ENCODE measurements at places on chromosomes 3 and 15.

- DNase-seq, result no peak
Observed at GRCh38 chr15:101660005-101660404, 7.8 kb upstream of the TM2D3 start.

GRCh38 chr15:62988701-62989100 is 53.8 kb upstream of the TPM1 start:
- DNase-seq, result no peak

GRCh38 chr15:28991236-28992171 is 105.7 kb downstream of the APBA2 start:
- DNase-seq, result no peak

- no peak for DNase-seq
Observed at GRCh38 chr15:79082363-79083070, 8.1 kb downstream of the RASGRF1 start.

DNA sequence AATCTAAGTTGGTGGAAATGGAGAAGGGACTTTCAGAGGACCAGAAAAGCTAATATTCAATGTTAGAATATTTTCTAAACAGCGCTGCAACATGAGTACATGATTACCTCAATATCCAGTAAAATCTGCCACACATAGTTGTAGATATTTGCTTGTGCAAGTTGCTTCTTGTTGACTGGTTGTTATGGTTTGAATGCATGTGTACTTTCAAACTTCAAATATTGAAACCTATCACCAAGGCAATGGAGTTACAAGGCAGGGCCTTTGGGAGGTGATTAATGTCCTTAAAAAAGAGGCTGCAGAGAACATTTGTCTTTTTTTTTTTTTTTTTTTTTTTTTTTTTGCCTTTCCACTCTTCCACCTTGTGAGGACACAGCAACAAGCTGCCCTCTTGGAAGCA is 49.9 kb downstream of the TMCO5A start:
- no peak for DNase-seq

DNA sequence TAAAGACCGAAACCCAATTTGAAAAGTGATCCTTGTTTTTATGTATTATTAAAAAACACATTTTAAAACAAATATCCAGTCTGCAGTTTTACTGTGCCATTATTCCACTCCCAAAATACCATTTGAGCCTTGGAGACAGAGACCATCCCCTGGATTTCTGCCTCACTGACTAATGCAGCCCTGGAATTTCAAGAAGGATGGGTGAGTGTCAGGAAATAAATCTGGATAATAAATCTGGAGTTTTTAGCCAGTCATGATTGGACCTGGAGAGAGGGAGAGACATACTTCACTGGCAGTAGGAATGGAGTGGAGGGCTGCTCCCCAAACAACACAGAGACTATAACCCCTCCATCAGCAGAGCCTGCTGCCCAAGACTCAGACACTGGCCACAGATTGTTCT is 123.3 kb downstream of the MYLK start:
- DNase-seq, result no peak

DNA sequence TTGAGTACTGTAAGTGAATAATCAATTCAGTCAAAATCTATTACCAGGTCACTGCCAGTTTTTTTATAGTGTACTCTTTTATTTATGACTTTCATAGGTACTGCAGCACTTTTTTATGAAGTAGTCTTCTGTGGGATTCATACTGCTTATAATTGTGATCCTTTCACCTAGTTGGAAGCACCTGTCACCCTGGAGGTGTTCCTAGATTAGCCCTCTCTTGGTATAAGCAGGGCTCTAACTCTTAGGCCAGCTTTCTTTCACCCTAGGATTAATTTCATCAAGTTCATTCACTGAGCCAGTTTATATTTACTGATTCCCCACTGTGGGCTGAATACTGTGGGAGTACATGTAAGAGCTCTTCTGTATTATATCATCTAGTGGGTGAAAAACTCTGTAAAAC is 65.9 kb upstream of the MLF1 start:
- DNase-seq, result no peak

DNA sequence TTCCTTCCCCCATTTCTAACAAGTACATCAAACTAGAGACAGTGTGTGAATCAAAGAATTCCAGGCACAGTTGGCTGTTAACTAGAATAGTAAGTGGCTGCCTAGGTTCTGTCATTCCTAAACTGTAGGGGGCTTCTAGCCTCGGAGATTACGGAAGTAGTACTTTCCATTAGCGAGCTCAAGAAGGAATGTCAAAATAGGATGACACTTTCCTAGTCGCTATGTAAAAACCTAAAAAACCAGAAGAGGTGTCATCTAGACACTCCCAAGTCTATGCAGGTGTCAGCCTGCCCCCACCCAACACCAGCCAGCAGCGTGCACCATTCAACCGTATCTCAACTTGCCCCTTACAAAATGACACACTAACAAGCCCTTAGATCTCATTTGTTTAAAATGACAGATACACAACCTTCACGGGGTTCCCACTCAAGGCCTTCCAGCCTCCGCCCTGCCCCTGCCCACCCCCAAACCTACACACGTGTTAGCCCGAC is 874 bp downstream of the INO80 start:
- DNase-seq, result peak; percentile 19

DNA sequence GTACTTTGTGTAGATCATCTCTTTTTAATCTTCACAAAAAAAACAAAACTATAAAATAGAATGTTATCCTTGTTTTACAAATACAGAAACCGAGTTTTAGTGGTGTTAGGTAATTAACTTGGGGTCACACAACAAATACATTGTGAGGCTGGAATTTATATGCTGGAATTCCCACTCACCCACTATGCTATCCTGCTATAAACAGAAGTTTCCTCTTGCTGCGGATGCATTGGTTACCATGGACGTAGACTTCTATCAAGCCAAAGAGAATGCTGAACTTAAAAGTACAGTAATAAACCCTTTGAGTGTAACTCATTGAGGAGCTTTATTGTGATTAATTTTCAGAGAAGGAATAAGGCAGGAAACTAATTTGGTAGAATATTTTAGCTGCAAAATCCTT is 9.2 kb downstream of the SNAP23 start:
- no peak for DNase-seq

DNA sequence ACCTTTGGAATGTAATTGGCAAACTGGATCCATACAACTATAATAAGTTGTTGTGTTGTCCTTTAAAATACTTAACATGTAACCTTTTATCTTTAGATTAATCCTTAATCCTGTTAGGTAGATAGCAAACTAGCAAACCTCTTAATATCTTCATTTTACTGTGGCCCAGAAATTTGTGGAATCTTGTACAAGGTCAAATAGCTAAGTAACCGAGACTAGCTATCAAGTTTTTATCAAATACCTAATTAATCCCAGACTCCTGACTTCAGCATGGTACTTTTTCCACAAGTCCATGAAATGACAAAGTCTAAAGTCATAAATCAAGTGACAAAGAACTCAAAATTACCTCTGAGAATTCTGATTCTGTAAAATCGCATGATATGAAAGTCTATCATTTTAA is 4.4 kb downstream of the GATM start:
- DNase-seq, result no peak

- no peak for DNase-seq
Observed at GRCh38 chr3:95508124-95508523, 1306.3 kb upstream of the EPHA6 start.

DNA sequence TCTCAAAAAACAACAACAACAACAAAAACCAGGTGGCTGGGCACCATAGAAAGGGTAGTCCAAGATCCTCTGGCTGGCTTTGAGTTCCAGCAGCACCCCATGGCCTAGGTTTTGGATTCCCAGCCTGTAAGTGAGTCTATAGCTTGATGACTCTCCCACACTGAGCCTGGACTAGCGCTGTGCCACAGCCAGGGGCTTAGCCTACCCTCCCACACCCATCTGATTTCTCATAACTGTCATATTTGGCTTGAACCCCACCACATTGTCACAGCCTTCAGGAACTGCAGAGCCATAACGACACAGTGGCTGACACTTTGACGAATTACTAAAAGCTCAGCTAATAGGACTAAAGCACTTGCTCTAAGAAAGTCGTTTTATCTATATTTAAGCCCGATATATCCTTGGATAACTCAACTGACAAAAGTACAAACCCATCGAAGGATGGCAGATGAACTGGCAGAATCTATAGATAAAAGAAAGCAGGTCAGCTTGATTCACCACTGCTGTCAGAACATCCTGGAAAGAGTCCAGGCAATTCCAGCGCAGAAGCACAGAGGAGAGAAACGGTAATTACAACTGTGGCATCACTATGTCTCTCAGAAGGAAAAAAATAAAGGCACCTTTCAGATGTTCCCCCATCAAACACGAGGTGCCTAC is 62.1 kb downstream of the HOMER2 start:
- DNase-seq, result no peak

GRCh38 chr3:53153980-53154379 is 7.0 kb upstream of the PRKCD start:
- no peak for DNase-seq

GRCh38 chr3:72951259-72951722 is 45.3 kb upstream of the PPP4R2 start:
- no peak for DNase-seq

DNA sequence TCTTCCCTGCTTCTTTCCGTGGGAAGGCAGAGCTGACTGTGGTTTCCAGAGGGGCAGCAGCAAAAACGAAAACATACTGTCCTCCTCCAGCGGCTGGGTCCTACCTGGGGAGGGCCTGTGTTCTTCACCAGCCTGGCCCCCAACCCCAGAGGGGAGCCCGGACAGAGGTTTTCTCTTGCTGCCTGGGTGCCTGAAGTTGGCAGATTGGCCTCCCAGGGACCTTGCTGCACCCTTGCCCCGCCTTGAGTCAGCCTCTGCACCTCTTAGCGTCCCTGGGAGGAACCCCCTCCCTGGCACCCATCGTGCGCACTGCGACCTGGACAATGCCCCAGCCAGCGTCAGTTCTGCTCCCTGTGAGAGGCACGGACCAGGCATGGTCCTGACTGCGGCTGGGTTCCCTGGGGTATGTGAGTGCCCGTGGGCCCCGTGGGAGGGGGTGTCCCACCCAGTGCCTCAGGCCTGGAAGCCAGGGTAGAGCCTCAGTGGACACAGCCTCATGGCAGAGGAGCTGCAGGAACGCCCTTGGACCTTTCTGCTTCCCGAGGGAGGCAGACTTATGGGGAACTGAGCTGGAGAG is 56.8 kb upstream of the PRR23E start:
- no peak for DNase-seq

DNA sequence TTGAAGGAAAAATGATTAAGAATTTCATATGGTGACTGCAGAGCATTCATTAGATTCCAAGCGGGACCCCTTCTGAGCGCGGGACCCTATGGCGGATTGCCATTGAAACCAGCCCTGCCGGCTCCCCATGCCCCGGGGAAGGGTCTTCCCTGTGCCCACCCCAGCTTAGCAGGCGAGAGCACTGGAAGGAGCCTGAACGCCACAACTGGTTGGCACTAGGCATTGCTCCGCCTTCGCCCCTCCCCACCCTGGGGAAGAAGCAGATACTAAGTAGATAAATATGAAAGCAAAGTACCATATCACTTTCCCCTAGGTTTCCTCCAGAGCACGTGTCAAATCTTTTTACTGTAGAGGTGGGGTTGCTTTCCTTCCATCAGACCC is 70.7 kb downstream of the CYP19A1 start:
- DNase-seq, result no peak

DNA sequence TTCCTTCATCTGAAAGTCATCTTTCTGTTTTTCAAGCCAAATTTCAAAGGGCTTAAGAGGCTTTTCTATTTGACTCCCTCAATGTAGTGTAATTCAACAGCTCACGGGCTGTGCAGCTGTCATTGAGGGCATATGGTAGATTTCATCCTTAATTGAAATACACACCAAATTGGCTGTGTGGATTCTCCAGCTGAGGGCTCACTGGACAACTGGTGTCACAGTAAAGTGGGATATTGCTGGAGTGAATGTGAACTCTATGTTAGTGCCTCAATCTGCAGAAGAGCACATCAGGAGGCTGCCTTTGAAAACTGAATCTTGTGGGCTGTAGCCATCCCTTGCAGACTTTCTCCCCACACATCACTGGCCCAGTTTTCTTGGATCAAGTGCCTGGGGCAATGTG is 120.1 kb downstream of the GALK2 start:
- no peak for DNase-seq

GRCh38 chr15:56815247-56815646 is 81.9 kb upstream of the ZNF280D start:
- no peak for DNase-seq

- DNase-seq, result no peak
Observed at GRCh38 chr3:58358092-58358491, 25.4 kb downstream of the PXK start.

GRCh38 chr3:125207949-125208568 is 4.5 kb downstream of the SLC12A8 start:
- DNase-seq, result no peak

DNA sequence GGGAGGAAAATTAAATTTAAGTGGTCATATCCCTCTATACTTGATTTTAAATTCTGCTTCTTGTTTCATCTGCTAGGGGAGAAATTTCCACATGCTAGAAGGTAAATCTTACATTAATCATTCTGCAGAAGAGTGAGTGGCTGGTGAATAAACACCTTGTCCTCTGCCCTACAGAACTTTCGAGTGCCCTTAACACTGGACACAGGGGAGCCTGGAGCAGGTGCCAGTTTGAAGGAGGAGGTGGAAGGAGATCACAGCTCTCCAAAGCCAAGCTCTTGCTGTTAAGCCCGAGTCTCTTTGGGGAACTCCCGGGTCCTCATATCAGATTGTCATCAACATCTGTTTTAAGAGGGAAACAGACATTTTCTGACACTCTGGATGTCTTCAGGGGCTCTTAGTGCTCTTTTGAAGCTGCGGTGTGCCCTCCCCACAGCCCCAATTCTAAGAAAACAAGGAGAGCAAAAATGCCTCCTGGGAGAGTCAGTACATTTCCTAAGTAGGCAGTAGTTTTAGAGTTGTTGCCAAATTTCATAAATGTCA is 31.3 kb downstream of the LAMP3 start:
- DNase-seq, result no peak

DNA sequence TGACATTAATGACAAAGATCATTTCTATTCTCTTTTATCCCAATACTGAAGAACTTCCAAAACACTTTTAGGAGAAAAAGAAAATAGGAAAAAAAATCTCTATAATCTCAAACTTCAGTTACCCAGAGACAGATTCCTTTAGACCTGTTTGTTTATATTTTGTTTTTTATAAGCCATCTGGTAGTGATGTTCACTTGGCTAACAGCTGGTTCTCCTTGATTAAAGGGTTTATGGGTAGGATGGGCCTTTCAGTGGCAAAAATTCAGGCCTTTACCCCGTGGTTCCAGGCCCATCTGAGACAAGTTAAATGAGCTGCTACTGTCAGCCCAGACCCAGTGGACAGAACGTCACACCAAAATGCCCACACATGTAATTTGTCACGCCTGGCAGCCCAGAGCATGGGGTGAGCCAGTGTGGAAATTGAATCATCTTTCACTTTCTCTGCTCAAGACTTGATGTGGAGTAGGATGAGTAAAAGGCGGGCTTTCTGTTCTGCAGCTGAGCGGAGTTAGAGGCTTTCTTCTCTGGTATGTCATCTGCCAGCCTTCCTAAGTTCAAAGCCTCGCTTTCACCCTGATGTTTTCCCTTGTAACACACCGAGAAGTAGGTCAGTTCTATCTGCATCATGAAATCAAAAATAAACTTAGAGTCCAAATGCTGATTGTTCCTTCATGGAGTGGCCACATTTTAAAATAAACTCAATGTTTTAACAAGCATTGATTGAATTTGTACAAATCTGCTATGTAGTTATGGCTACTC is 62.5 kb upstream of the SKOR1 start:
- no peak for DNase-seq

GRCh38 chr15:100683434-100683833 is 81.0 kb downstream of the ASB7 start:
- DNase-seq, result no peak
